ENCODE measurements at places on chromosomes 12 and 14.

- DNase-seq = peak; percentile 12
These were observed 58.3 kb upstream of the DYRK2 start for GRCh38 chr12:67590149-67590790.

GRCh38 chr12:108565976-108566375 is 3.6 kb downstream of the ISCU start:
- DNase-seq = peak; percentile 54

DNA sequence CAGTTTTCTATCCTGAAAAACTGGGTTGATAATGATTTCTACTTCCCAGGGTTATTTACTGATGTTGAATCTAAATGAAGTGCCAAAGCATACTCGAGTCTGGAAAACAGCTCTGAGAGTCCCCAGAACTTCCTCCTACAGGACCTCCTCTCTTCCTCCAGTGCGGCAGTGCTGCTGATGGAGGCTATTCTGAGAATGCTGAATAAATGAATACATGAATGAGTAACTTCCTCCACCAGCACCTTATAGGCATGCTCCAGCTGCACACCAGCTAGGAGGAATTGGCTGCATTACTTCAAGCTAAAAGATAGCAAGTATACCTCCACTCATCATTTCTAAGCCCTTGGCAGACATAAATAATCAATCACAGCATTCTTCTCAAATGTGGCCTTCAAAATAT is 448.8 kb upstream of the CCDC196 start:
- no peak for DNase-seq

DNA sequence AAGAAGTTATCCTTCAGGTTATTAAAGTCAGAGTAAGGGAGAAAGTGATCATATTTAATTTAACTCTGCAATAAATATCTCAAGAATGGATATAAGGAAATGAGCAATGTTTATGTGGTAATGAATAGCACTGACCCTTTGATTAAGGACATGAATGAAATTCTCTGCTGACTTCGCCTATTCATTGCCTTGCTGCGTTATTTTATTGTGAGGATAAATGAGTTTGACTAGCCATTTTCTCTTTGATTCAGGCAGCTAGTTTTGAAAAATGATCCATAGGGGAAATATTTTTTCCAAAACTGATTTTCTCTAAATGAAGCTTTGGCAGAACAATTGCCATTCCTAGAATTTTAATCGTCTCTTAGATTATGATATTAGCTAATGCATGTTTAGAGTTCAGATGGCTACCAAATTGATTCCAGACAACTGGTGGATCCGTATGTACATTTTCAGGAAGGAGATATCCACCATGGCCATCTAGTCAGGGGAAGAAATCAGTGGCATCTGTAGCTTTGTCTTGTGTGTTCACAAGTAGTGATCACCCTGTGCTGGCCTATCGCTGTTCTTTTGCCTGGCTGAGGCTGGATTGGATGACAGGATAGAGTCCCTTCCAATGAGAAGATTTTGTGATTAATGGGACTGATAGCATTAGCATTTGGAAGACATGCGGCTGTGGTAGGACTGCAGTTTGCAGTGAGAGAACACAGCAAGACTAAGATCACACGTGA is 302.3 kb upstream of the RGS6 start:
- no peak for DNase-seq

DNA sequence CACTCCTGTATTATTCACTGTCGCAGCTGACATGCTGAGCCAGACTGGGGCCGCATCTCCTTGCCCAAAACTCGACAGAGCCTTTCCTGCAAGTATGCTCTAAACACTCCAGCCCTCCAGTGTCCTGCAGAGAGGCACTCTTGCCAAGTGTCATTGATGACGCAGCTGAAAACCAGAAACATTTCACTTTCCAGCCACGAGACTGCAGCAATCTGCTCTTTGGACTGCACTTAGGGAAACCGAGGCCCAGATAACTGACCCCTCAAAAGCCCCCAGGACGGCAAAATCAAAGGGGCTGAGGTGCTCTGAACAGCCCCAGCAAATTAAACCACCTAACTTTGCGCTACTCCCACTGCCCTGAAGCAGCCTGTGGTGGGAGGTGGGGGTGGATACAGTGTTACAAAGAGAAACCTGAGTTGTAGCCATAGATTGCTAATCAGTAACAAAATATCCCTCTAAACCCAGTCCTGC is 2.6 kb downstream of the CCDC85C start:
- no peak for DNase-seq

GRCh38 chr14:65369560-65369959 is 43.0 kb upstream of the FUT8 start:
- DNase-seq = no peak

- DNase-seq = no peak
These were observed 4.5 kb upstream of the NANOG start for GRCh38 chr12:7784701-7785100.

- no peak for DNase-seq
These were observed 65.4 kb downstream of the ERC1 start for GRCh38 chr12:1056390-1056789.

GRCh38 chr14:101916816-101917412 is 47.5 kb upstream of the DYNC1H1 start:
- DNase-seq = no peak

DNA sequence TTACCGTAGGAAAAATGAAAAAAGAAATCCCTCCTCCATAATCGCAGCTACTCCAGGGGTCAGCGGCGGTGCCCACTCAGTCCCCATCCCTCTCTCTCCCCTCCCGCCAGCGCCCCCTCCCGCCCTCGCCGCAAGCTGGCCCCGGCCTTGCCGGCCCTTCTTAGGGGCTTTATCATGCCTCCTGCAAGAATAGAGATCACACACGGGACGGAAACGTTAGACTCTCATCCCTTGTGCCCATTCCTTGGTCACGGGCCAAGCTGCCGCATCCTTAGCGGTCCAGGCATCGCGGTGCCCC is 692 bp upstream of the COX14 start:
- no peak for DNase-seq

DNA sequence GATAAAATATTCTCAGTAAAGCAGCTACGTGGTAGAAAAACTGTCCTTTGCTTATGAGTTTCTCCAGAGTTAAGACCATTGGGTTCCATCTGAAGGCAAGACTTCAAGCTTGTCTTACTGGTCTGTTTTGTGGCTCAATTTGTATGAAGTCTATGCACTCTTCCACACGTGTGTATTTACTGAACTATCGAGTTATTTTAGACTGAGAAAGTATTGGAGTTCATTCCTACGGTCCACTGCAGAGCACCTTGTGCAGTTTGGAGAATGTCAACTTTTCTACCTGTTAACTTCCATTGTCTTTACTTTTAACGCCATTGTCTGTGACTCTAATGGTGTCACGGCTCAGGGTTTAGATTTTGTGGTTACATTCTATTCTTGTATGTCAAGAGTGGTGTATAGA is 3.7 kb downstream of the HIF1A start:
- DNase-seq = no peak

DNA sequence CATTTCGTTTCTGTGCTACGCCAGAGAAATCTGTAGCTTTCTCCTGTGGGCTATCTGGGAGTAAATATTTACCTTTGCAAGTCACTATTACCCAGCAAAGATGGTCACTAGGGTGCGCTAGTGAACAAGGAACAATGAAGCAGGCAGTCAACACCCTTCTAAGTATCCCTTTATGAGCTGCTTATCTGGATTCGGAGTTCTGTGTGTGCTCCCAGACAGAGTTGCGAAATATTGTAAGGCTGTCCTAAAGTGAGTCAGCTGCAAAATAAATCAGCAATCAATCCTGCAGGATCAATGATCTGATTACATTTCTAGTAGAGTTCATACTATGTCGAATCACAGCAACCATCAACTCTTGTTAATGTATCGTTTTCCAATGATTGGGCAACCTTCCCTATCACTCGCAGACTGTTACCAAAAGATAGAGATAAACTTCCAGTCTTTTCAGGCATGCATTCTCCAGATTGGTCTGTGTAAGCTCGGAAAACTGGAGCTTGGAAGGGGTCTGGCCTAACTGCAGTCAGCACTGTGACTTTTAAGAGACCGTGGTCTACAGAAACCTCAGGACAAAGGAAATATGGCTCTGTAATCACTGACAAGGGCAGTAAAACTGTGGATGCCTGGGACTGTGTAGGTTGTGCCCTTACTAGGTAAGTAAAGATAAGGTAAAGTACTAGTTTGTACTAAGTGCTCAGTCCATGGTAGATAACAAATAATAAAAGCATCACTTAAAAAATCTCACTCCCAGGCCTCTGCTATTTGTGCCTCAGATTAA is 133.5 kb downstream of the KCNK10 start:
- peak; percentile 18 for DNase-seq

DNA sequence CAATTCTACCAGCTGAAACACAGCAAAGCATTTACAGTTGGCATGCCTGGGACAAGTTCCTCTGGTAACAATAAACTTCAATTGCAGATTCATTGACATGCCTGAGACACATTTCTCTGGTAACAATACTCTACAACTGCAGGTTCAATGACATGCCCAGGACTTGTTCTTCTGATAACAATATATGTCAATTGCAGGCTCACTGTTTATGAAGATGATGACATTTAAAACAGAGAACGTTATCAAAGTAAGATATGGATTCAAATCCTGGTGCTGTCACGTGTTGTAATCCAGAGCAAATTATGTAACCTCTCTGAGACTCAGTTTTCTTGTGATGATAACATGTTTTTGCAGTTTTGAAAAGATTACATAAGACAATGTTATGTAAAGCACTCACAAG is 20.5 kb downstream of the KITLG start:
- DNase-seq = no peak

DNA sequence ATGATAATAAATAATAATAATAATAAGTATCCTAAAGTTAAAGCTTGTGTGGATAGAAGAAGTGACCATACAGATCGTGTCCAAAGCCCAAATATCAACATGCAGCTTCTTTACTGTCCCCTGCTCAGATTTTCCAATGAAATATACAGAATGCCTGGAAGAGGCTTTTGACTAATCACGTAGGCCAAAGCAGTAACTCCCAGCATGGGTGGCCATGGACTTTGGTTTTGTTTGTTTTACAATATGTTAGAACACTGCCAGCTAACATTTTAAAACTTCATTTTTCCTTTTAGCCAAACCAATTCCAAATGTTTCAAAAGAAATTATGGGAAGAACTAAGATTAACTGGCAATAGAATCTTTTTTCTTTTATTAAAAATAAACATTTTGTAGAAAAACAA is 400.0 kb upstream of the FLRT2 start:
- DNase-seq = no peak

GRCh38 chr12:28135801-28136439 is 54.3 kb upstream of the CCDC91 start:
- DNase-seq = no peak

DNA sequence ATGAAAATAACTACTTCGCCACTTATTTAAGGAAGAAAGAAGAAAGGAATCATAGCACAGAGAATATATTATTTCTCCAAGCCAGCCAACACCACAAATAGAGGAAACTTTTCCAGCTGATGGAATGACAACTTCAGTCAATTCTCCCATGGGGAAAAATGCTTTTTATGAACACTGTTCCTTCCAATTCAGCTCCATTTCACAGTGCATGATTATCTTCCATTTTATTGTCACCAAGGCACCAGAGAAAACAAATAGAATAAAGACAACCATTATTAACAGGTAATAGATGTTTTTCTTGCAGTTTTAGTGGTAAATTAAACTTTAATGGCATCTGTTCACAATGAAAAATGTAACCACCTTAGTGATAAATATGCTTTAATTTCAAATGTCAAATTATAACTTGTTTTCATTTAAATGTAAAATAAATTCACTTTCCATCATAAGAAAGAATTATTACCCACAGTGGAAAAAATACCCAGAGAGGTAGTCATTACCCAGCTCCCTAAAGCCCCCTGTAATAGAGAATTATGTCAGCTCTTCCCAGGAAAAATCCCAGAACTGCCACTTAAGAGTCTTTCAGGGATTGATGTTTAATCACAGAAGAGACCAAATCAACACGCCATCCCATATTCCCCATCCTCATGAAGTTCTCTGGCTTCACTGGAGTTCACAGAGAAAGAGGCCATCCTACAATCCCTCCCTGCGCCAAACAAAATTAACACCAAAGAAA is 828.3 kb upstream of the TMEM132C start:
- DNase-seq = no peak

DNA sequence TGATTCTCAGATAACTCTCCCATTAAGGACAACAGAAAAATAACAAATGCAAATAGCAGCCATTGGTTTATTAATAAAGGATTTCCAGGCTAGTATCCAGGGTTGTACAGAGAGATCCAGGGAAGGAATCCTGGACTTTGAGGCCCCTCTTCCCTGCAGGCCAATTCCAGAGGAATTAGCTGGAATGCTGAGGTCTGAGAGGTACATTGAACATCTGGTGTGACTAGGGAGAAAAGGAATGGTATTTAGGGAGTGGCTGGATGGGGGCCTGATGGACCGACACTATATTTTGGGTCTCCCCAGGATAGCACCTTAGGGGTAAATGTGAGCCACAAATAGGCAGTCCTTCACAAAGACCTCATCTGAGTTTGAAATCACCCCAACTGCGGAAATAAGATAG is 924.5 kb downstream of the AACS start:
- DNase-seq = no peak

DNA sequence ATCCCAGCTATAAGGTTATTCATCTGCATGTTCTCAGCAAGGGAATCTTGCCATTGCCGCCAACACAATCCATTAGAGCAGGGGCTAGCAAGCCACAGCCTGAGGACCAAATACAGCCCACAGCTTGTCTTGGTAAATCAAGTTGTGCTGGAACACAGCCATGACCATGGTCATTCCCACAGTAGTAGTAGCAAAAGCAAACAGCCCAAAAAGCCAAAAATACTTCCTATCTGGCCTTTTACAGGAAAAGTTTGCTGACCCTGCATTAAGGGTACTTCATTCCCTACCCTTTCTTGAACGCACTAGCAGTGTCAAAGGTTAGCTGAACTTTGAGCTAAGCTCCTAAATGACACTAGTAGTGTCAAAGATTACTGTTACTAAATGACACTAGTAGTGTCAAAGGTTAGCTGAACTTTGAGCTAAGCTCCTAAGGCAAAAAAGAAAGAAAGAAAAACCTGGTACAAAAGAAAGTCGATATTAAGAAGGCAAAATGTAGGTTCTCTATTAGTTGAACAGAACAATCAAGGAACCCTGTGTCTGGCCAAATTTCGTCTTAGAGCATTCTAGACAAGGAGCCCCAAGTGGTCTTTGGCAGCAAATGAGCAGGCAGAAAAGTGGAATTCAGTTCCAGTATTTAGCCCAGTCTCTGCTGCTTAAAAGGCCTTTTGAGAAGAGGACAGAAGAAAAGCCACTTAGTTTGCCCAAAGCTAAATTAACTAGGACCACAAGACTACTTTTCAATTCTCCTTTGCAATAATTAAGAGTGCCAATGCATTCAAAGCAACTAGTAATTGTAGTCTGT is 67.7 kb downstream of the NT5DC3 start:
- DNase-seq = no peak

DNA sequence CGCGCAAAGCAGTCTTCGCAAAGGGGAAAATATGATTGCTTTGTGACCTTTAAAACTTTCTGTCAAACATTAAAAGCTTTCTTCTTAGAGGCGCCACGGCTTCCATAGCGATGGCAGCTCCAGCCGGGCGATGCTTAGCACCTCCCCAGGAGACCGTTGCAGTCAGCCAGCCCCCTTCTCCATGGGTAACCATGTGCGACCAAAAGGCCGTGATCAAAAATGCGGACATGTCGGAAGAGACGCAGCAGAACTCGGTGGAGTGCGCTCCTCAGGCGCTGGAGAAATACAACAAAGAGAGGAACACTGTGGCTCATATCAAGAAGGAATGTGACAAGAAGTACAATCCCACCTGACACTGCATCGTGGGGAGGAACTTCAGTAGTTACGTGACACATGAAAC is 12.7 kb upstream of the STON2 start:
- DNase-seq = no peak

GRCh38 chr12:105334001-105334400 is 3.5 kb downstream of the C12orf75 start:
- DNase-seq = no peak

Measured in T follicular helper cell (primary cell).